ENCODE measurements at places on chromosomes 16 and 17. TPM values are rescaled to one million over a fixed set of nuclear protein-coding genes. Genes with fewer than 3 reads are reported as not detected.

DNA sequence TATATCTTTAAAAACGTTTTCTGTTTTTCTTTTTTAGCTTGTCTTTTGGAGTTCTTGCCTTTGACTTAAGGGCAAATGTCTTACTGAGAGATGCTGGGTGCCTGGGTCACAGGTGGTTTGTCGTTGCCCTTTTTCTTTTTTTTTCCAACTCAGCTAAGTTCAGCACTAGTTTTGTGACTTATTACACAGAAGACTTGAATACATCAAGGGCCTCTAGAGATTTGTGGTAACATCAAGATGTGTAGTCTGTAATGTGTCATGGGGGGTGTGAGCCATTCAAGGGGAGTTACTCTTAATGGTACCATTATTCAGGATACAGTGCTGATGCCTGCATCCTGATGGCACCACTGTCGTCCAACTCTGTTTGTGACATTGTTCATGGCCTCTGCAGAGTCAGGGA is 95.1 kb downstream of the PRKCA start:
- no peak overlapping the region for H3K27ac ChIP-seq
- no peak for DNase-seq
- no peak overlapping the region for H3K4me3 ChIP-seq

GRCh38 chr16:4891886-4892216 is 44.6 kb downstream of the UBN1 start:
- H3K4me3 ChIP-seq: no peak overlapping the region
- H3K27me3 ChIP-seq: no peaks in the 10 kb centered on the region
- no peaks in the 10 kb centered on the region for H3K4me1 ChIP-seq
- peaks cover 100% of the 10 kb centered on the region for H3K36me3 ChIP-seq
- H3K27ac ChIP-seq: no peak overlapping the region

DNA sequence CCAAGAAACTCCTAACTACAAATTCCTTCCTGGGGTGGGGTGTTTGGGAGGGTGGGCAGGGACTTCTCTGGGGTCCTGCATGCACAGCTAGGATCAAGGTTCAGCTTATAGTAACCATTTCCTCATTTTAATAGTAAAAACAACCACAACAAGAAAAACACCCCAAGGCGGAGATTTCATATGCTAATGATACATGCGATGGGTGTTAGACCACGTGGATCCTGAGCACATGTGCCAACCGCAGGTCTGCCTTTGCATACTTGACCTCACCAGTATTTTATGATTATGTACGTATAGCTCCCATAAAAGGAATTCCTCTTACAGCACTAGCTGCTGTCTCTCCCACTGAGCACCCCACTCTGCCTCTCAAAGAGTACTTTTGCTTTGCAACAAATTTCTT is 1.9 kb downstream of the KRTAP4-11 start:
- no peak for DNase-seq
- no peak overlapping the region for H3K4me3 ChIP-seq
- no peak overlapping the region for H3K27ac ChIP-seq
- H3K27me3 ChIP-seq: no peaks in the 10 kb centered on the region
- H3K4me1 ChIP-seq: no peaks in the 10 kb centered on the region

The RTN4RL1 gene
- 4.0 TPM for total RNA-seq

The ZNF750 gene
- 253 TPM for total RNA-seq

The PERCC1 gene
- total RNA-seq: not detected

The ABCC3 gene
- 47.3 TPM for total RNA-seq

Data from esophagus squamous epithelium (tissue), 5 donors.